ENCODE measurements at places on chromosomes 5 and 9.
A peak's percentile ranks its signal among the peaks of the same experiment; 100 is the strongest.

DNA sequence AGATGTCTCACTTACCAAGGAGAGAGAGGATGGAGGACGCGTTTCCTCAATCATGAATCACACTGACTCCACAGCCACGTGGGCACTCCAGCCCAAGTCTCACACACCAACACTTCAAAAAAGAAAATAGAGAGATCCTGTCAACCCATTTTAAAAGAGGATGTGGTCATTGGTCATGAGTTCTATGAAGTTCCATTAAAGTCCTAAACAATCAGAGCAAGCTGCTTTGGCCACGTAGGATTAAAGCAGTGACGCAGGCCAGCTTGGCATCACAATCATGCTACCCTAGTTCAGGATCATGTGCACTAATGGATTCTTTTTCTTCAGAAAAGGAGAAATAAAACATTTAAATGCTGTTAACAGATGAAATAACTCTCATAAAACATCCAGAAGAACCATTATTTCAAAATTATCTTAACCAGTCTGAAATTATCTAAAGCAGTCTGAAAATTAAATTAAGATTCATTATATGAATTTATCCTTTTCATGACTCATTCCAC lies 108.1 kb downstream of the SEMA5A start:
- no peak for DNase-seq

DNA sequence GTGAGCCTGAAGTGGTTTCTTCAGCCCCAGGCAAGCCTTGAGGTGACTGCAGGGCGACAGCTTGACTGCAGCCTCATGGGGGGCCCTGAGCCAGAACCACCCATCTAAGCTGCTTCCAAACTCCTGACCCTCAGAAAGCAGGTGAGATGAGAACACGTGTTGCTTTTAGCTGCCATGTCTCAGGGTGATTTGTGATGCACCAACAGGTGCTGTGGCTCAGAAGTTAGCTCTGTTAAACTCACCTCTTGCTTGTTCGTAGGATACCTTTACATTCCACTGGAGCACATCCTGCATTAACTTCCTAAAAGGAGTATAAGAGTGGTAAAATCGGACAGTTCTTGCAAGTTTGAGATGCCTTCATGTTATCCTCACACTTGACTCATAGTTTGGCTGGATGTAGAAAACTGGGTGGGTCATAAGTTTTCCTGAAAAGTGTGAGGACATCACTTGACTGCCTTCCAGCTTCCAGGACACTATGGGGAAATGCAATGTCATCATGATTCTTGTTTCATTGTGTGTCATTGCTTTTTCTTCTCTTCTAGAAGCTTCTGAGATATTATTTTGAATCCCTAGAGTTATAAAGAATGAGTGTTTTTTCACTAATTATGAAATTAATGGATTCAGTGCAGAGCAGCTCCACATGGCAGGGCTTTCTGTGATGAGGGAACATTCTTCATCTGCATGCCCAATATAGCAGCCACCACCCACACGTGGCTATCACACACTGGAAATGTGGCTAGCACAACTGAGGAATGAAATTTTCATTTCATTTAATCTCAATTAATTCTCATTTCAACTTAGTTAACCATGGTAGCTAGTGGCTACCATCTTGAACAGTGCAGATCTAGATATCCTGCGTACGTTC lies 92.3 kb downstream of the HSD17B3 start:
- DNase-seq, result no peak

- DNase-seq, result no peak
Observed at GRCh38 chr5:95178046-95178651, 106.7 kb downstream of the MCTP1 start.

- DNase-seq, result no peak
Observed at GRCh38 chr5:66814146-66814991, 218.2 kb downstream of the MAST4 start.

DNA sequence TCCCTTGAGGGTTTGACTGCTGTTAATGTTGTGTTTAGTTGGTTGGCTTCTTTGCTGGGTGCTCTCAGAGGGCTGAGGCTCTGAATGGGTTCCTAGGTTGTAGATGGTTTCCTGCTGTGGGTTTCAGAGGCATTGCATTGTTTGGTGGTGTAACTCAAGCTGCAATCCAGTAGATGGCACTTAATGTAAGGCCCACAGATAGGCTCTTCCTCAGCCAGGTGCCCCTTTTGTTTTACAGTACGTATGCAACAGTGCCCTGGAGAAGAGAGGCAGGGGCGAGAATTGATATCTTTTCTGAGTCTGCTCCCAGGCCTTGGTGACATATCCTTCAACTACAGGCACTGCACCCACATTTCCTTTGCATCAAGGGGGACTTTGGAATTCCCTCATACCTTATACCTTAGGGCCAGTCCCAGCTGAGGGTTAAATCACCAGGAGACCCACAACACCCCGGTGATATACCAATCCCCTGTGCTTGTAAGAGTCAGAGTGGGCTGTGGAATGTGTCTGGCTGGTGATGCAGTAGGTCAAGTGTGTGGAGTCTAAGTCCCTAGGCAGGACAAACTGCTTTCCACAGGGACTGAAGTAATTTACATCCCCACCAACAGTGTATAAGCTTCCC lies 7.0 kb upstream of the UGT3A2 start:
- DNase-seq, result no peak

DNA sequence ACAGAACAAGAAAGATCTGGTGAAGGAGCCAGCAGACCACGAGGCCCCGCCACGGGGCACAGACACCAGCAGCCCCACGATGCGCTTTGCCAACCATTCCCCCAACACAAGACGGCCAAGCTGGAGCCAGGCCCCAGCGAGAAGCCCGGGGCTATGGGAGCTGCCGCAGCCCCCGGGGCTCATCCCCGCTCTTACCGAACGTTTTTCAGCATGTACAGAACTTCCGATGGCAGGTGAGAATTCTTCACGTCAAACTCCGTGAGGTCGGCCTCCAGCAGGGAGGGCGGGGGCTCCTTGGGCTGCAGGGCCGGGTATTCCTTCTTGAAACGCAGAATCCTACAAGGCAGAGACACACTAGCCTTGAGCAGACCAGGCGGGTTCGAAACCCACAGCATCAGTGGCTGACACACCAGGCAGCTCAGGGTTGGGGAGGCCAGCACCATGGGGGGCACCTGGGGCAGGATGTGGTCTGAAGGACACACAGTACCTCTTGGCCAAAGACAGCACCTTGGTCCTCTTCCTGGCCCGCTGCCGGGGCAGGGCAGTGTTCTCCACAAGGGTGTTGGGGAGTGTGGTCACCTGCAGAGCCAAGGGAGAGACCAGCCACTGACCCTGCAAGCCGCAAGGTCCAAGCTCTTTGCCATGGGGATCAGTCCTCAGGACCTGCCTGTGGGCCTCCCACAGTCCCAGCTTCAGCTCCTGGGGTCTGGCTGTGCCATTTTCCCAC lies 6.8 kb downstream of the PNPLA7 start:
- no peak for DNase-seq

DNA sequence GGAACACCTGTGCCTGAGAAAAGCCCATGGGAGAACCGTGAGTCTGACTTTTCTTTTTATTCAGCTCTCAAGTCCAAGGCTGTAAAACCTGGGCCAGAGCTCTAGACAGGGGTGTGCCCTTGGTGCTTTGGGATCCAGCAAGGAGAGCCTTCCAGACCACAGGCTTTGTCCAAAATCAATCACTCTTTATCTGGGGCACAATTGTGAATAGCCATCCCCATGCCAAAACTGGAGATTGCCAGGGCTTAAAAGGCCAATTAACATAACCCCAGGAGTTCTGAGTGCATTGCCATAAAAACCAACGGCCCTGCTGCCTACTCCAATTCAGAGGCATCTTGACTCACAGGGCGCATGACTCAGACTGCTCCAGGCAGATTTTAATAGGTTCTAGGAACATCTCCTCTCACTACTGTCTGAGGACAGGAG lies 391.8 kb downstream of the ARHGEF28 start:
- DNase-seq, result no peak

DNA sequence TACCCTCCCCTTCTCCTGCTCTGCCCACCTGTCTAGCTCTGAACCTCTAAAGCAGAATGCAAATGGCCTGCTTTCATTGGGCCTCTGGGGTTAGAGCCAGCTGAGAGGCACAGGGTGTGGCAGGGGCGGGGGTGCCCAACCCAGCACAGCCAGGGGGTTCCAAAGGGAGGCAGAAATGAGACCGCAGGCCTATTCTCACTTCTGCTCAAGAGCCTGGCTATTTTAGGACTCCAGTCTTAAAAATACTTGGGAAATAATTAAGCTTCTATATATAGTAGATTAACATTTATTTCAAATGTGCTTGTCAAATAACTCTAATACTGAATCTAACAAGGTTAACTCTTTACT lies 5.7 kb downstream of the QSOX2 start:
- DNase-seq, result no peak

DNA sequence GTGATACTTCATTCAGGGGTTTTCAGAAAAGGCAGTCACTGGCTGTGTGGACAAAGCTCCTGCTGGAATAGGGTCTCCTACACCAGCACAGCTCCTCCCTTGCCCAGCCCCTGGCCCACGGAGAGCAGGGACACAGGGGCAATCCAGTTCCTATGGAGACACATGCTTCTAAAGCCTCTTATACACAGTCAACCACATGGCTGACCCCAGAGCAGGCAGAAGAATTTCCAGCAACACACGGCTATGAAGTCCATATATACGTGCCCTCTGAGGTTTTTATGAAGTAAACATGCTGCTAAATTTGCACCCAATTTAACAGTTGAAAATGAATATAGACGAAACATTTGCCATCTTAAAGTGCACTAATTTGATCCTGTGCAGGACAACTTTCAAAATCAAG lies 19.4 kb downstream of the PSMB7 start:
- no peak for DNase-seq

- DNase-seq, result peak; percentile 93
Observed at GRCh38 chr9:35604578-35605350, at the start of gene TESK1. Gene TESK1 (plus strand): TSS chr9:35605262. CDS start chr9:35605620, 358 bp downstream.

- no peak for DNase-seq
Observed at GRCh38 chr5:106843812-106844416, 826.8 kb downstream of the EFNA5 start.

GRCh38 chr9:79591458-79591857 lies 19.7 kb downstream of the TLE4 start:
- no peak for DNase-seq

GRCh38 chr9:128936171-128936865 lies 11.1 kb downstream of the DOLK start:
- DNase-seq, result no peak

- no peak for DNase-seq
Observed at GRCh38 chr5:17327048-17327625, 109.7 kb downstream of the BASP1 start.

GRCh38 chr5:617896-618295 lies 5.8 kb downstream of the CEP72 start:
- DNase-seq, result no peak

GRCh38 chr5:152007653-152008335 lies 83.1 kb upstream of the GLRA1 start:
- no peak for DNase-seq

DNA sequence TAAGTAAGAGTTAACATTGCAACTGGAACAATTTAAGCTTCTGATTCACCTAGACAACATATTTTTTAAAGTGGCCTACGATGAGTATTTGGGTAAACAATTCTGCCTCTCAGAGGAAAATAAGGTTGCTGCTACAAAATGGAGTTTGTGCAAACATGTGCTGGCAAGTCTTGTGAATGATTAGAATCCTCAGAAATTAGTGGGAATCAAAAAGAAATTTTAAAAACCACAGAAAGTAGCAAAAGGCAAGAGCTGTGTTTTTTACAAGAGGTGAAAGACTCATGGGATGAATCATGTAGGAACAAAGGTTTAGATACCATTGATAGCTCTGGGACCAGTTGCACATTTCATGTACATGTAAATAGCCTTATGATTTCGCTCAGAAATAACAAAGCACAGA lies 561.6 kb downstream of the TAF11L14 start:
- DNase-seq, result no peak

- no peak for DNase-seq
Observed at GRCh38 chr5:177356746-177357145, 978 bp upstream of the RGS14 start.

DNA sequence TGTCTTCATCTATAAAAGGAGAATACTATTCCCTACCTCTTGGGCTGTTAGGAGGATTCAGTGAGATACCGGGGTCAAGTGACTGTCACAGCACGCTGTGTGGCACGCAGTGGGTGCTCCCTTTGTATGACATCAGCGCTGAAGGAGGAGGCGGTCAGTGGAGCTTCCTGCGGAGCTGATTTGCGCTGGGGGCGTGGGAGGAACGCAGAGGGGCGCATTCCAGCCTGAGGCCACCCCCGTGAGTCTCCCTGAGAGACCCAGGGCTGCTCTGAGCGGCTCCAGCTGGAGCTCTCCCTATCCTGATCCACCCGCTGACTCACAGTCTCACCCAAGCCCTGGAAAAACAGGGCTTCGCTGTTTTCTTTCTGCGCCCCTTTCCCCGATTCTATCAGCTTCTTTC lies 24.3 kb upstream of the NEURL1B start:
- DNase-seq, result no peak

DNA sequence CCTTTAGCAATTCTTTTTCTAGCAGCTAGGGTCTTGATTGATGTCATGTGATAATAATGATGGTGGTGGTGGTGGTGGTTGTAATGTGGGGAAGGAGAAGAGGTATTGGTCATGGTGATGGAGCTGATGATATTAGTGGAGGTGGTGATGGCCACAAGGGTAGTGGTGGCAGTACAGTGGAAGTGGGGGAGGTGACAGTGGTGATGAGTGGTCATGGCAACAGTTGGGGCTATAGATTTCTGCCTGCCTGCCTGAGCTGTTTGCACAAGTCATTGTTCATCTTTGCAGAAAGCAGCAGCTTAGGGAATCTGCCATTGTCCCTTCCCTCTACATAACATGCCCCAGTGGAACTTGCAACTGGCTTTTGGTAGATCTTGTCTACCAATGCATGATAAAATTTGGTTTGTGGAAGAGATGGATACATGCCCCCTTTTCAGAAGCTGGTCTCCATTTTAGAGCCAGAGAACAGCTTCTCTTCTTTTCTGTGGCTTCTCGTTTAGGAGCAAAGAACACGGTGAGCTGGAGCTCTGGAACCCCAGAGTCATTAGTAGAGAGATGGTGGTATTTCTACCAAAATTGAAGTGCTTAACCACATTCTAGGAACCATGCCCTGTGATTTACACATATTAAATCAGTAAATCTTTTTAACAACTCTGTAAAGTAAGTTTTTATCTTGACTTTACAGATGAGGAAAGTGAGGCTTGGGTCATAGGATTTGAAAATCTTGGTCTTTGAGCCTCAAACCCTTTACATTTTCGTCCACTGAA lies 100.3 kb downstream of the AOPEP start:
- DNase-seq, result no peak

DNA sequence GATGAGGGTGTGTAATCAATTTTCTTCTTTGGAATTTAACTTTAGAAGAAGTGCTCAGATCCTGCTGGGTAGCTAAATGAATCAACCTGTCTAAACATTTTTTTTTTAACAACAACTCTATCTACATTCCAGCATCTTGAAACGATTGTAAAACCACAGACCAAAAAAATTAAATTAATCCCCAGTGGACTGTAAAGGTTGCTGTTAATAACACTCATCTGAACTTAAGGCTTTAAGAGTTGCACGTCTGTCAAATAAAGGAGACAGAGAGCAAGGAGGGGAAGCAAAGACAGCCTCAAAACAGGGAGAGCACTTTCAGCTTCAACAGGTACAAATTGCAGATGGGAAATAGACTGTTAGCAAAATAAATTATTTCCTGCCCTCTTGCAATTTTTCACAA lies 548.5 kb downstream of the DTWD2 start:
- no peak for DNase-seq
